ENCODE measurements at places on chromosomes 16 and 17.

- DNase-seq = no peak
These were observed 6.2 kb downstream of the MPP2 start for GRCh38 chr17:43900858-43901754.

- DNase-seq = no peak
These were observed 108.0 kb upstream of the CIBAR2 start for GRCh38 chr16:85220125-85220839.

GRCh38 chr17:72588561-72588960, 467.7 kb downstream of the SOX9 start:
- DNase-seq = no peak

GRCh38 chr16:79379095-79379494, 221.4 kb downstream of the MAF start:
- DNase-seq = no peak

DNA sequence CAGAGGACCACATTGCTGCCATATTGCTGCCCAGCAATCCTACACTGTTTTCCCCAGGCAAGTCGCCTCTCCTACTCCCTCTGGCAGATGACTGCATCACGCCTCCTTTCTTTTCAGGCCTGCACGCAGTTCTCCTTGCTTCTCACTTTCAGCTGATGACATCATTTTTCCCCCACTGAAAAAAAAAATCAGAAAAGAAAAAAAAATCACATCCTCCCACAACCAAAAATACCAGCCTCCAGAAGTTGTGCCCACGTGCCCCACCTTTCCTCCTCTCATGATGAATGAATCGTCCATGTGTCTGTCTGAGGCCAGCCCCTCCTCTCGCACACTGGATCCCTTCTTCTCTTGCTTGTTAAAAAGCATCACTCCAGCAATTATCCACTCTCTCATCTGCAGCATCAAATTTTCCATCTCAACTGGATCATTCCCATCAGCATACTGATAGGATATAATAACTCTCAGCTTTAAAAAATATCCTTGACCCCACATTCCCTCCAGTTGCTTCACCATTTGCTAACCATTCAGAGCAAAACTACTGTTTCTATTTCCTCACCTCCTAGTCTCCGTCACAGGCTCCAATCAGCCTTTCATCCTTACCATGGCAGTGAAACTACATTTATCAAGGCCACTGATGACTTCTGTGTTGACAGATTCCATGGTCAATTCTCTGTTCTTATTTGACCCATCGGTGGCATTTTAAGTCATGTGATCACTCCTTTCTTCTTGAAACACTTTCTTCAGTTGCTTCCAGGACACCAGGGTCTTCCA, 30.1 kb upstream of the DYNLL2 start:
- DNase-seq = no peak

GRCh38 chr16:12349936-12350850, 373.7 kb downstream of the SNX29 start:
- DNase-seq = no peak
